ENCODE measurements at places on chromosomes 7 and 10.

GRCh38 chr7:31962246-31962645, 108.0 kb downstream of the PDE1C start:
- DNase-seq: no peak

DNA sequence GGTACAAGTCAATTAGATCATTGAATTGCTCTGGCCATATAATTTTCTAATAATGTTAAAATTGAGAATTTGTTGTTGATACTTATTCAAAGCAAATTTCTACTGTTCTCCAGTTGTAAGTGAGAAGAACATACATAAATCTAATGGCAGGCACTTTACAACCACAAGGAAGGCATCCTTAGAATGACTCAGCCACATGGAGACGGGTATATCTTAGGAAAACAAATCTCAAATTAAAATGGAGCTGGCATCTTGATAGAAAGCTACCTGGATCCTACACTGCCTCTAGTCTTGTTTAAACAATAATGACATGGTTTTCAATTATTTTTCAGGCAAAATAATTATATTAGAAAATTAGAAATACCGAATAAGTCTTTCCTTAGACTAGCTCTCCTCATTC, 1183.7 kb upstream of the SORCS1 start:
- DNase-seq: no peak

DNA sequence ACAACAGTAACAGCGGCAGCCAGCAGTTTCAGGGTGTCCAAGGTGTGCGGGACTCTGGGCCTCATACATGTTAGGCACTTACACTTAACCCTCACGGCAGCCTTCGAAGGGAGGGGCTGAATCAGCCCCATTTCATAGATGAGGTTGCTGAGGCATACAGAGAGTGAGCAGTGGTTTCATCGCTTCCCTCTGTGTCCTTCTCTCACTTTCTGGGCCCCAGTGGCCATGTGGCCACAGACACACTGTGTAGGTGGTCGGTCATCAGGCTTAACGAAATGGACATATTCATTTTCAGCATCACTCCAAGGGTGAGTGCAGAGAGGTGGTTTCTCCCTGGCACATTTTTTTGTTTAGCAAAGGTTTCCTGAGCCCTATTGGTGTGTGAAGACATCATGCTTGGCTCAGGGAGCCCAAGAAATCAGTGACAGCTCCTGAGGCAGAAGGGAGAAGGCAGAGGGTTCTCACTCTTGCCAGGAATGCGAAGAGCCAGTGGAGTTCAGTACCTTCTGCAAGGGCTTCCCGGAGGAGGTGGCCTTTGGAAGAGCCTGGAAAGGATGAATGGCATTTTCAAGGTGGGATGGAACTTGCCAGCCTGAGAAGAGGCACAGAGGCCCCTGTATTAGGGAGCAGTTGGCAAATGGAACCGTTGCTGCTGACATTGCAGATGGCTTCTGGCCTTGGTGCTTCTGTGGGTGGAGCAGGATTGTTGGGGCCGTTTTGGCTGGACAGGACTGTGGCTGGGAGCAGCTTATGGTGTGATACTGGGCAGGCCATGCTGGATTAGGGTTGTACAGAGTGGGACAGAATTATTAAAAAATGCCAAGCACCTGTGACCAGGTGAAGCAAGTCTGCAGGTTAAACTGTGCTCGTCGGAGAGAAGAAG, 61.7 kb upstream of the PPIF start:
- no peak for DNase-seq

- DNase-seq: no peak
Observed at GRCh38 chr10:19252531-19252930, 203.9 kb downstream of the MALRD1 start.

DNA sequence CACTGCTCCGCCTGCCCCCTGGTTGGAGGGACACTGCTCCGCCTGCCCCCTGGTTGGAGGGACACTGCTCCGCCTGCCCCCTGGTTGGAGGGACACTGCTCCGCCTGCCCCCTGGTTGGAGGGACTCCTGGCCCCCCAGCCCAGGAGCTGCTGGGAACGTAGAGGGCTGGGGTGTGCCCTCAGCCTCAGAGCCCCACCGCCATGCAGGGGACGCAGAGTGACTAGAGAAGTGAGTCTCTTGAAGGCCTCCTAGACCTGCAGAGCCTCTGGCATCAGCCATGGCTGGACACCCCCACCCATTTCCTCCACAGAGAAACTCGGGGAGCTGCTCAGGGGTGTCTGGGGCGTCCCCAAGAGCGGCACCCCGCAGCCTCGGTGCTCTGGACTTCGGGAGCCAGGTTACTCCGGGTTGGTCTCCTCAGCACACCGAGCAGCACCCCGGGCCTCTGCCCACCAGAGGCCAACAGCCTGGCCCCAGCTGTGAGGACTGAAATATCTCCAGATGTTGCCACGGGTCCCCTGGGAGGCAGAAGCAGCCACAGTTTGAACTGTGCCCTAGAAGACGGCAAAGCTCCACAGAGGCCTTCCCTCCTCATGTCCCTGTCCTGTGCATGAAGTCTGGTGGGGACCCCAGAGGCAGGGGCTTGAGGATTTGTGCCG, 191.9 kb downstream of the ELFN1 start:
- DNase-seq: no peak

DNA sequence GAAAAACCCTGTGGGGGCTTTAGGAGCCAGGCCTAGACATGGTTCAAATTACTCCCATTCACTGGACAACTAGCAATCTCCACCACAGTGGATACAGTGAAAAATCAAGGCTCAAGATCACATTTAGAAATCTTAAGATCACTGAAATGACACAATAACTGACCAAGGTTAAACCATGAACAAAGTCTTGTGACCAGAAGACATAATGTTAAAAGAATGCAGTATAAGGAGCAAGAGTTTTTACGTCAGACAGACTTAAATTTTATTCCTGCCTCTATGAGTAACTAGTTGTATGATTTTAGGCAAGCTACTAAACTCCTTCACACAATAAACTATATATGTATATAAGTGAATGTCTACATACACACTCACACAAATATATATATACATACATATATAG, 68.5 kb downstream of the MICU1 start:
- DNase-seq: no peak

DNA sequence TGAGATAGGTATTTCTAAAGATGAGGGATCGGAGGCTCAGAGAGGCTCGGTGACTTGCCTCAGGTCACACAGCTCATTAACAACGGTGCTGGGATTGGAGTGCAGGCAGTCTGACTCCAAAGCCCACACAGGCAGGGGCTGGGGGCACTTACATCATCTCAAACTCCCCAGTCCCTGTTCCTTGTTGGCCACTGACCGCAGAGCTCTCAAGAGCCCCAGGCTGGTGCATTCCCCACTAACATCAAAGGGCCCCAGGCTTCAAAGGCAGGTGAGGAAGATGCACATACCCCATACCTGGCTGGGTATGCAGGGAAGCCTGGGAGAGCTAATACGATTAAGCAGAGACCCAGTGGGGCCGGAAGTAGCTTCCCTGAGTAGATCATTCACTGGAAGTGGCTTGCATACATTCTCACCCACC, 13.7 kb upstream of the NODAL start:
- DNase-seq: no peak

DNA sequence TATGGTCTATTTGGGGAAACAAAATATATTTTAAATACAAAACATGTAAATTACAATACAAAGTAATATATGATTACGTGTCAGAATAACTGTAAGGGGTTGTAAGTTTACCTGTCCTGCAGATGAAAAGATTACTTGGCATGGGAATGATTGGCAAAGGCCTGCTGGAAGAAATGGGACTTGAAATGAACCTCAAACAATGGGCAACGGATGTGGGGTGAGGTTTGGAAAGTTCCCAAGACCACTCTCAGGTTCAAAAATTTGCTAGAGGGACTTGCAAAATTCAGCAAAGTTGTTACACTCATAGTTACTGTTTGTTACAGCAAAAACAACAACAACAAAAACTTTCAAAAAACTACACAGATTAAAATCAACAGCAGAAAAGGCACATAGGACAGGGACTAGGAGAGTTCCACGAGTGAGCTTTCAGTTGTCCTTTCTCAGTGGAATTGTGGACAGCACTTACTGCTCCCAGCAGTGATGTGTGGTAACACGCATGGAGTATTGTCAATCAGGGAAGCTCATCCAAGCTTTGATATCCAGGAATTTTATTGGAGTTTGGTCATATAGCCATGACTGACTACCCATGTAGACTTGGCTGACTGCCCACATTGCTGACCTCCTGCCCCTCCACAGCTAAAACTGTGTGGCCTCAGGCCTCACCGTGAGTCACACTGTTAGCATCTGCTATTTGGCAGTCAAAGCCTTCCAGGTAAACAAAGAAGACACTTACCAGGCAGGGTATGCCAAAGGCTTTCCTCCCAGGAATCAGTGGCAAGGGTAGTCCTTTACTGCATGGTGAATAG, 43.8 kb downstream of the EXOC6 start:
- DNase-seq: no peak

GRCh38 chr7:140209866-140210609, 33.3 kb upstream of the KDM7A start:
- DNase-seq: no peak

DNA sequence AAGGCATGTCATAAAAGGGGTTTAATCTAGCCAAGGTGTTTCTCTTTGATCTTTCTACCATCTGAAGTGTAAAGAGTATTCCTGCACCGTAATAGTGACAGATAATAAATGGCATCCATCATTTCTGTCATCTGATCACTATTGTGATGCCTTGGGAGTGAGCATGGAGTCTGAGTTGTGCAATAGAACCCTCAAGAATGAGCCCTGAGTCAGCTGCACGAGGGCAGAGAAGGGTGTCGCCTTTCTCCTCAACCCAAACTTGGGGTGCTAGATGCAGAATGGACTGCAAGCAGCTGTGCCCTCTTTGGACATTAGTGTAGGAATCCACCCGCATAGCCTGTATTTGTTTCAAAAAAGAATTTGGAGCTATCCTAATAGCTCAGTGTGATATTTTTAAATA, 115.2 kb downstream of the ZNF37A start:
- no peak for DNase-seq

- no peak for DNase-seq
Observed at GRCh38 chr7:118013252-118014010, 140.2 kb upstream of the CTTNBP2 start.

DNA sequence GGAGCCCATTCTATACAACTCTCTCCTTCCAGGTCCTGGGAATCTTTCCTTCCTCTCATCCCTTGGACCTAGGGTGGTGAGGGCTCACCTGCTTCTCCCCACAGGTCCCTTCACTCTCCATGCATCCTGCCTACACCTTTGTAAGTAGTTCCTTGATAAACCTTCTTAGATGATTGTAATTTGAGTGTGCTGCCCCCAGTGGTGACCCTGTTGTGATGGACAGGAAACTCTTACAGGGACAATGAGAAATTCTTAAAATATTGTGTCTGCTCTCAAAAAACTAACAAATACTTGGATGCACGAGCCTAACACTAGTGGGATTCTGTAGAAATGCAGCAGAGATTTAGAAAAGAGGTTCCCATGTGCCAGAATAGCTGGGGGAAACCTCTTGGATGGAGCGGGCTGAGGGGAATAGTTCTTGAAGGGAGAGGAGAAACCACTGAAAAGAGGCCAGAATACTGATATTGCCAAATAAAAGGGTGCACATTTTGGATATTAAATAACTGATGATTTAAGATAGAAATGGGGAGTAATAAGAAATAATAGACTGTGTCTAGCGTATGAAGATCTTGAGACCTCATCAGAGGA, 6.7 kb upstream of the PAXIP1 start:
- DNase-seq: no peak

GRCh38 chr7:105805447-105806019, 70.9 kb downstream of the ATXN7L1 start:
- no peak for DNase-seq

DNA sequence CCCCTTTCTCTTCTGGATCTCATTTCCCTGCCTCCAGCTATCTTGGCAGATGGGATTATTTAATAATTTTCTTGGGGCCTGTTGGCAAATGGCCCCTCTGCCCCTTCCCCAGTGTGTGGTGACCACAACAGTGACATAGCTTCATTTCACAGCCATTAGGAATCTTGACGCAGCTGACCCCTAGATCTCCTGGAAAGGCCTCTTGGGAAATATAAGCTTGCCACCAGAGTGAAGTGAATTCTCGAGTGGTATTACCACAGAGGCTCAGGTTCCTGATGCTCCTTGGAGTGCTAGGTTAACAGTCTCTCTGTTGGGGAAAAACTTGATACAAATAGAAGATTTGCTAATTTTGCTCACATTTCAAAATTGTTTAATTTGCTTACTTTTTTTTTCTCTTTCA, 57.8 kb downstream of the AUTS2 start:
- no peak for DNase-seq
